ENCODE measurements at places on chromosomes 3 and 15.

GRCh38 chr3:128799653-128800052 is 73.7 kb downstream of the RAB7A start:
- DNase-seq = no peak

DNA sequence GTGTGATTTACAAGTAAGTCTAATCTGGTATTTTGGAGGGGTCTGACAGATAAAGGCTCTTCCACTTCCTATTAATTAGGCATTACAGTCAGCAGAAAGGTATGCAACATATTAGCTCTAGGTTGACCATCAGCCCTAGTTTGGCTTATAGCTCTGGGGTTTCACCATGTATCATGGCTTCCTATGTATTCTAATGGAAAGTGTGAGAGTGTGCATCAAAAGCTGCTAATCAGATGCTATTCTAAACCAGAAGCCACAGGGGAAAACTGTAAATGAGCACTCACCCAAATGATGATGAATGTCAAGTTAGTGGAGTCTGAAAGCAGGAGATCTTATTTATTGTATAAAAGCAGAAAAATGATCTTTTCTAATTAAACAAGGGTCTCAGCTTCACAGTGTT is 149.2 kb upstream of the MITF start:
- DNase-seq = no peak

DNA sequence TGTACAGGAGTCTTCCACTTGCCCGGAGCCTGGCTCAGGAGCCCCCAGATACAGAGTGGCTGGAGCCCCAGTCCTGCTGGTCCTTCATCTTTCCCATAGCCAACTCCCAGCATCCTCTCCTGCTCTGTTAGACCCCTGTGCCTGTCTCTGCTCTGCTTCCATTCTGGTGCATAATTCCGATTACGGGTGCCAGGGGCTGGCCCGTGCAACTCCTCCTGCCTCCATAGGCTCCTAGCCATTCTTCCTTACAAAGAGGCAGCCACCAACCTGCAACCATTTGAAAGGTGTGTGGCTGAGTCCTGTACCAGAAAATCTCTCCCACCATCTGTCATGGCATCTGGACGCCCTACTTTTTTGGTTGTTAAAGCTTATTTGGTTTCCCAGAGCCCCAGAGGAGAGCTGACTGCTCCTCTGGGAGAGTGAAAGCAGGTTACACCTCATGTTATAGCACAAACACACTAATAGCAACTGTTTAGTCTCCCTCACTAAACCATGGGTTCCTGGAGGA is 5.2 kb upstream of the RAD18 start:
- DNase-seq = no peak

DNA sequence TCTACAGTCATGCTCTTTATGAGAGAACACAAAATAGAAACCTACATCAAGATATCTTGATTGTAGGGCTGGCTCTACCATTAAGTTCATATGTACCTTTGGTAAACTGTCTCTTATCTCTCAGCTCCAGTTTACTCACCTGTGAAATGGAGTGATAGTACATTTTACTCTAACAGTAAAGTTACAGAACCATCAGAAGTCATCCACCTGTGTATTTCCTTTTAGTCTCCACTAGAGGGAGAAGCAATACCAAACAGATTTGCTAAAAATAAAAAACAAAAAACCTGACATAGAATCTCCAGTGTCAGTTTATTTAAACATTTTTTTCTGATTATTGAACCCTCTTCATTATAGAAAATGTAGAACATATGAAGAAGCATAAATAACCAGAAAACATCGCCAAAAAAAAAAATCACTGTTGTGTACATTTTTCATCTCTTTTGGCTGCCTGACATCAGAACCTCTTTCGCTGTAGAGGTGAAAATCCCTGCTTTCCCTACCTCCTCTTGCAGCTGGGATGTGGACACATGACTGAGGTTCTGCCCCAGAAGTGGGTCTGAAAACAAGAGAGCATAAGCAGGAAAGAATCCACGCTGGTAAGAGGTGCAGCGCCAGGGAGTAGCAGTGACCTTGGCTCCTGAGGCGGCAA is 48.7 kb upstream of the WDR72 start:
- no peak for DNase-seq

DNA sequence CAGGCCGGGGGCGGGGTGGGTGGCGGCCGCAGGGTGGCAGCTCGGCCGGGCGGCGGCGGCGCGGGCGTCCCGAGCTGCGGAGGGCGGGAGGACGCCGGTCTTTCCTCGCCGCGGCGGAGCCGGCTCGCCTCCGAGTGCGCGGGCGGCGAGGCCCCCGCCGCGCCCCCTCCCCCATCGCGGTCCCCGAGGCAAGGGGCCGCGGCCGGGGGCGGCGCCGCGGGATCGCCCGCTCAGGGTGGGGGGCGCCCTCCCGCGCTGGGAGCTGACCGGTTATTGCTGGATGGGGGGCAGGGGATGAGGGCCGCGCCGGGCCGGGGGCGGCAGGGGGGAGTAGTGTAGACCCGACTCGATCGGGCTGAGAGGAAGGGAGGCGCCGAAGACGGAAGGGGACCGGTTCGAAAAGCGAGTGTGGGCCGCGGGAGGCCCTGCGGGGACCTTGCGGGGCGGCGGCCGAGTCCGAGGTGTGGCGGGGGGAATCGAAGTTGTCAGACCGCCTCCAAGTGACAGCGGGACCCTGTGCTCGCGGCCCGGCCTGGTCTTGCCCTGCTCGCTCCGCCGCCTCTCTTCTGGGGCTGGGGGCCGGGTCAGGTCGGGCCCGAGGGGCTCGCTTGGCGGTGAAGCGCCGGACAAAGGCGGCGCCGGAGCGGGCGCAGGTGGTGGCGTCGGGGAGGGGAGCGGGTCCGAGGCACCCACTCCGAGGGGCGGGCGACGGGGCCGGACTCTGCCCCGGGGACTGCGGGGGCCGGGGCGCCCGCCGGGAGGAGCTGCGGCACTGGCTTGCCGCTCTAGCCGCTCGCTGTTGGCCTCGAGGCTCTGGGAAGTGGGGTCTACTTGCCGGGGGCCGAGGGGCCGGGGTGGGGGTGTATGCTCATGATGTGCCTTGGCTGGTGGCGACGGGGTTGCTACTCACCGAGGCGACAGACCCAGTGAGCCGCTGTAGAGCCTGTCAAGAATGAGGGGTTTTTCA is 1.1 kb downstream of the BAHD1 start:
- no peak for DNase-seq

- DNase-seq = no peak
These were observed 5.6 kb upstream of the MECOM start for GRCh38 chr3:169668957-169669741.

GRCh38 chr3:160768918-160769317 is 12.9 kb downstream of the PPM1L start:
- DNase-seq = no peak

DNA sequence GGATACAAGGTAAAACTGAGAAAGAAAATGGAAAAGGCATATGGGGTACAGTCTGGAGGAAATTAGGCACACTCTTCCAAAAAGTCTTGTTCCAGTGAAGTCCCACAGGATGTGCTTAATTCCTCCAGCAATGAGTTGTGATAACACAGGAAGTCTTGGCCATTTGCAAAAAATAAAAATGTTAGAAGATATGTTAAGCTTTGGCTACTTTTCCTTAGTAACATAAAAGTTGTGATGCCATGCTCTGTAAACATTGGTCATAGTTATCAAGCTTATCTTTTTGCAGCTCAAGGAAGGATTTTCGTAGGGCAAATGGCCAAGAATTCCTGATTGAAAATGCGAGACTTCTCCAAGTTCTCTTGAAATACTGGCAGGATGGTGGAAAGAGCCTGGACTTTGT is 26.4 kb downstream of the LNP1 start:
- DNase-seq = no peak

DNA sequence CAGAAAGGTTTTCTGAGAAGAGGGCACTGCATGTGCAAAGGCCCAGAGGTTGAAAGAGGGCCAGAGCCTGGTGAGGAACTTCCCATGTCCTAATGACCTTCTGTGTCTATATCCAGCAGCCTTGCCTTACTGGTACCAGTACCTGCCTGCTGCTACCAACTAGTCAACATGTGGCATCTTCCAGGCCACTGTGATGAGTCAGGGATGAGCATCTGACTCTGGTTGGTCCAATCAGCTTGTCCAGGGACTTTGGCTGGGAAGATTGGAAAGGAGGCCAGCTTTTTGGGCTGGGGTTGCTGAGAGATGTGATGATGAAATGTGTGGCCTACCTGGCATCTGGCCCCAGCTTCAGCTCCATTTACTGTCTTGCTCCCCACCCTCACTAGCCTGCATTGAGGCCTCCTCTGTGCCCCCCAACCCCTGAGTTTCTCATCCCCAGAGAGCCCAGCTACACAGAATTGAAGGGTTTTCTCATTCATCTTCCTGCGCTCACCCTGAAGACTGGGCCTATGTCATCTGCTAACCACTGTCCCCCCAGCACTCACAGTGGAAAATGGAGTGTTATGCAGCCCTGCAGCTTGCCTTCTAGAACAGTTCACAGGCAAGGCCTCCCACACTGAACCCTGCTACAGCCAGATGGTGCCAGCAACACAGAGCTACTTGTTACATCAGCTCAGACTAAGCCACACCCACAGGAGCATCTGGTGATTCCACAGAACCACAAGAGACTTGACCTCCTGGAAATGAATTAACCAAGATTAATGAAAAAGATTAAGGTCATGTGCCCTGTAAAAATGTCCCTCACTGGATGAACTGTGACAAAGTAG is 1.3 kb upstream of the TWF2 start:
- DNase-seq = no peak

Measured in GM18507 (cell line).